Thymus (tissue), 14 donors: ENCODE measurements at places on chromosomes 2 and 18. TPM values are rescaled to one million over a fixed set of nuclear protein-coding genes. Genes with fewer than 3 reads are reported as not detected.

DNA sequence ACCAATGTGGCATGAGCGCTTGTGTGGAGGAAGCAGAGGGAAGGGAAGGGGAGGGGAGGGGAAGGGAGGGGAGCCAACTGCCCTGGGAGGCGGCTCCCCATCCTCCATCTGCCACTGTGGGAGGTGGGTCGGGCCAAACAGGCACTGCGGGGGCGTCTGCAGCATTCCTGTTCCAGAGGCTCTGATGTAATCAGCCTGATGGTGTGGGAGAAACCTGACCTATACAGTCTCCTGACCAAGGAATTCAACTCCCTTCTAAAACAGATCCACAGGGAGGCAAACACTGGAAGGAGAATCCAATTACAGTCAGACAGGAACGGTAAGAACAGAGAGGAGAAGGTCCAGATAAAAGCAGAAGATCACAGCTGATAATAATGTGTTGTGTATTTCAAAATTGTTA is 88.8 kb downstream of the CD8B2 start:
- H3K36me3 ChIP-seq, result no peaks in the 10 kb centered on the region
- peak overlapping the region; percentile 32 for H3K27ac ChIP-seq
- DNase-seq, result no peak
- no peak overlapping the region for H3K4me3 ChIP-seq
- no peaks in the 10 kb centered on the region for H3K4me1 ChIP-seq

DNA sequence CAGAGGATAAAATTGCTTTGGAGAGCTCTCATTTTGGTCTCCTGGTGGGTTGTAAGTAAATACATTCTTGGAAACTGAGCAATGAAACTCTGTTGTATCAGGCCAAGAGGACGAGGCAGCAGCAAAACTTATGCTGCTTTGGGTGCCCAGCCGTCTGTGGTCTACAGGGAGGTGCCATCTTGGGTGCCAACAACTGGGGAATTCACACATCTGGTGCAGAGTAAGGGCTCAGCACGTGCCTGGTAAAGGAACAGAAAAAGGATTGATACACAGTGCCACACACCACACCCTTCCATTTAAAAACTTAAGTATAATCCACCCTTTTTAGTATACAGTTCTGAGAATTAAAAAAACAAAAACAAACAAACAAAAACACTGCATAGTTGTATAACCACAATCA is 221.9 kb downstream of the TSN start:
- no peaks in the 10 kb centered on the region for H3K27me3 ChIP-seq
- DNase-seq, result no peak
- H3K36me3 ChIP-seq, result no peaks in the 10 kb centered on the region
- H3K27ac ChIP-seq, result peak overlapping the region; percentile 58
- H3K4me3 ChIP-seq, result no peak overlapping the region
- H3K4me1 ChIP-seq, result peaks cover 26% of the 10 kb centered on the region

GRCh38 chr2:234364661-234365060 is 132.2 kb downstream of the ARL4C start:
- H3K4me1 ChIP-seq, result peaks cover 15% of the 10 kb centered on the region
- H3K36me3 ChIP-seq, result no peaks in the 10 kb centered on the region
- no peak overlapping the region for H3K27ac ChIP-seq
- no peaks in the 10 kb centered on the region for H3K27me3 ChIP-seq
- DNase-seq, result no peak

The LDLRAD4 gene
- polyA plus RNA-seq, result 46.9 TPM

DNA sequence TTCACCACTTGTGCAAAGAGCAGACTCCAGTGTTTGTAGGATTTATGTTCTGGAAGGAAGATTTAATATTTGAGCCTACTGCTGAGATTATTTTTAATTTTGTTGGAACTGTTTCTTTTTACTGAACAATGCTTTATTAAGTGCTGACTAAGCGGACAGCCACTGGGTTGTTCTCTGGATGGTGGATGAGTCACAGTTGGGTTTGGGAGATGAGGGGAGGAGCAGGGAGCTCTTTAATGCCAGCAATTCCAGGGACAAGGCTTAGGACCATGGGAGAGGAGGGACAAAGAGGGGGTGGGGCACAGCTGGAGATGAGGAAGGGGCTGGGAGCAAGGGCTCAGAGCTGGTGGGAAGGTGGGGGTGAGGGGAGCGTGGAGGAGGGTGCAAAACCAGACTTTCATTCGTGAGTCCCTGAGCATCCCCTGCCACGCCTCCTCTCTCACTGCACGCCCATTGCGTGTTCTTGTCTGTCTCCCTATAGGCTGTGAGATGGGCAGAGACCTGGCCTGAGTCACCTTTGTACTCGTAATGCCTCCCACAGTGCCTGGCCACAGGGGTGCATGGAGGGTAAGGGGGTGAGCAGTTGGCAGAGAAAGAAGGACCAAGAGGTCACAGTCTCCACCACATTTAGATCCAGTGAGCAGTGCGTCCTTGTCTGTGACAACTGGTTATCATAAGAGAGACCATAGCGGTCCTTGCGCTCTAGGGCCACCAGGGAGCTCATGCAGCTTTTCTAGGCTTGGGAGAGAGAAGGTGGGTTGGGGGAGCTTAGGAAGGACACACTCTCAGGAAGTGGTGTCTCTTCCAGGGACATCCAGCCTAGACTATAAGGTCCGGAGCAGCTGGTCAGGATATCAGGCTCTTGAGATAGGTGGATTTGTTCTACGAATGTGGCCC is 18.4 kb downstream of the SLC4A3 start:
- peaks cover 2% of the 10 kb centered on the region for H3K27me3 ChIP-seq
- no peak overlapping the region for H3K4me3 ChIP-seq
- H3K36me3 ChIP-seq, result no peaks in the 10 kb centered on the region
- DNase-seq, result no peak
- H3K27ac ChIP-seq, result no peak overlapping the region

GRCh38 chr2:121907928-121908327 is 152.5 kb downstream of the TSN start:
- H3K4me1 ChIP-seq, result no peaks in the 10 kb centered on the region
- H3K36me3 ChIP-seq, result no peaks in the 10 kb centered on the region
- no peak overlapping the region for H3K27ac ChIP-seq

- no peak for DNase-seq
- no peaks in the 10 kb centered on the region for H3K27me3 ChIP-seq
- H3K36me3 ChIP-seq, result peaks cover 6% of the 10 kb centered on the region
These were observed 41.4 kb downstream of the DGKD start for GRCh38 chr2:233395687-233396086.

- H3K36me3 ChIP-seq, result no peaks in the 10 kb centered on the region
- H3K4me3 ChIP-seq, result no peak overlapping the region
- H3K4me1 ChIP-seq, result no peaks in the 10 kb centered on the region
- no peaks in the 10 kb centered on the region for H3K27me3 ChIP-seq
- H3K27ac ChIP-seq, result no peak overlapping the region
- no peak for DNase-seq
These were observed 74.0 kb downstream of the ZNF516 start for GRCh38 chr18:76420898-76421684.

GRCh38 chr2:239706367-239706766 is 305.5 kb upstream of the HDAC4 start:
- no peak overlapping the region for H3K4me3 ChIP-seq
- no peaks in the 10 kb centered on the region for H3K4me1 ChIP-seq
- no peak overlapping the region for H3K27ac ChIP-seq
- H3K36me3 ChIP-seq, result no peaks in the 10 kb centered on the region
- H3K27me3 ChIP-seq, result no peaks in the 10 kb centered on the region
- no peak for DNase-seq

- H3K27ac ChIP-seq, result no peak overlapping the region
- DNase-seq, result no peak
- H3K36me3 ChIP-seq, result no peaks in the 10 kb centered on the region
- H3K4me3 ChIP-seq, result no peak overlapping the region
- H3K27me3 ChIP-seq, result no peaks in the 10 kb centered on the region
These were observed 21.5 kb upstream of the DAW1 start for GRCh38 chr2:227849906-227850305.

- H3K27me3 ChIP-seq, result no peaks in the 10 kb centered on the region
- no peak for DNase-seq
- H3K36me3 ChIP-seq, result no peaks in the 10 kb centered on the region
- no peak overlapping the region for H3K4me3 ChIP-seq
- H3K4me1 ChIP-seq, result no peaks in the 10 kb centered on the region
These were observed 28.5 kb downstream of the STON1 start for GRCh38 chr2:48558456-48558855.
